ENCODE measurements at places on chromosomes 1 and 21.

- no peak for DNase-seq
Measured at GRCh38 chr1:37704966-37705365, 12.7 kb downstream of the CDCA8 start.

GRCh38 chr1:104932949-104933679, 1183.4 kb downstream of the AMY1C start:
- DNase-seq = no peak

DNA sequence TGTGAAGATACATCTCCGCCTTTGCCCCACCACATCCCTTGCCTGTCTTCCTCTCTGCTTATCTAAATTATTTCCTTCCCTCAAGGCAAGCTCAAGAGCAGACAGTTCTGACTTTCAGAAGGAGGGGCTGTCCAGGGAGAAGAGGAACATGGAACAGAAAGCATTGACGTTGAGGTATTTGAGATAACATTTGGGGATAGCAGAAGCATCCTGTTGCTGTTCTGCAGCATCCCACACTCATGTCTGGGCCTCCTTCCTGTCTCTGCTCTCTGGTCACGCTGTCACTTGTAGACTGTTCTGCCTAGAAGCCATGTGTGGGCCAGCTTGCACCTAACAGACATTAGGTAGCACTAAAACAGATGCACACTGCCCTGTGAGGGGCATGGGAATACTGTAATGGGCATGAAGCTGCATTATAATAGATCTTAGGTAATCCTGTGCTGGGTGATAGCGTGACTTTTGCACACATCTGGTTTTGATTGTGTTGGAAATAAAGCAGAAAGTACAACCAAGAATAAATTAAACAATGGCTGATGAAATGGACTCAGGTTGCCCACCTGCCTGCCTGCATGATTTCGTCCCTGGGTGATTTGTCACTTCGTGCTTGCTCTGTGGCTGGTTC, 660 bp upstream of the RD3 start:
- no peak for DNase-seq

GRCh38 chr1:175154629-175155472, 37.7 kb downstream of the KIAA0040 start:
- peak; percentile 73 for DNase-seq

- DNase-seq = no peak
Measured at GRCh38 chr1:56551691-56552090, 27.7 kb downstream of the PLPP3 start.

DNA sequence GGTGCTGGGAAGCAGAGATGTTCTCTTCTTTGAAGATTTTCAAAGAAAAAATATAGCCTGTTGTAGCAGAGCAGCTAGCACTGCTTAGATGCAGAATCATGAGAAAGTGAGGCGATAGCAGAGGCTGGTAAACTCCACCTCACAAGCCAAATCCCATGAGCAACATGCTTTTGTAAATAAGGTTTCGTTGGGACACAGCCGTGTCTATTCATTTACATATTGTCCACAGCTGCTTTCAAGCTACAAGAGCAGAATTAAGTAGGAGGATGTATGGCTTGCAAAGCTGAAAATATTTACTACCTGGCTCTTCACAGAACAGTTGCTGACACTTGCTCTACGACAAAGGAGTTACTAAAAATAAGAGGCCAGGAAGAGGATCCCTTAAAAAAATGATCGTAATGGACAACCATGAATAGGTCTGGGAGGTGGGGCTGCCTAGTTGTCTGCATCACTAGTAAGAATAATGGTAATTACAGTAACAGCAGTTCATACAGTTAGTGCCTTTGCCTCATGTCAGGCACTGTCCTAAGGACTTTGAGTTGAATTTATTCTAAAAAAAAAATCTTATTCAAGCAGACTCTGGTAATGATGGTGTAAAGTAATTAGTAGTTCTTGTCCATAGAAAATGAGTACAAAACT, 622.0 kb downstream of the KIF26B start:
- DNase-seq = no peak

GRCh38 chr1:214864896-214865688, 217.4 kb upstream of the KCNK2 start:
- no peak for DNase-seq

GRCh38 chr1:24108334-24109165, 3.4 kb downstream of the MYOM3 start:
- no peak for DNase-seq

- DNase-seq = no peak
Measured at GRCh38 chr1:12486401-12487005, 131.5 kb downstream of the DHRS3 start.

GRCh38 chr1:68675336-68675735, 178.5 kb upstream of the DEPDC1 start:
- DNase-seq = no peak

All from GM13976 (cell line).